ENCODE measurements at places on chromosomes 13 and 19.
A peak's percentile ranks its signal among the peaks of the same experiment; 100 is the strongest.

DNA sequence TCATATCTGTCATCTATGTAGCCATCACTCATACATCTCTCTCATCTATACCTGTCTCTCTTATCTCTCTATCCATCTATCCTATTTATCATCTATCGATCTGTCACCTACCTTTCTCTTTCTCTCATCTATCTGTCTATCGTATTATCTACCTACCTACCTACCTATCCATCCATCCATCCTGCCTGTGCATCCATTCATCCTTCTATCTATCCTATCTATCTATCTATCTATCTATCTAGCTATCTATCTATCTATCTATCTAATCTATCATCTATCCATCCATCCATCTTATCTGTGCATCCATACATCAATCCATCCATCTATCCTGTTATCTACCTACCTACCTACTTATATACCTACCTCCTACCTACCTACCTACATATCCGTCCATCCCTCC, 44.6 kb upstream of the CYP4F8 start:
- DNase-seq, result no peak

GRCh38 chr19:57473646-57474045, 3.7 kb downstream of the ZNF772 start:
- no peak for DNase-seq

- no peak for DNase-seq
Measured at GRCh38 chr13:105579821-105580710, 955.4 kb downstream of the EFNB2 start.

GRCh38 chr13:114279758-114280355, 1.5 kb upstream of the UPF3A start:
- no peak for DNase-seq

DNA sequence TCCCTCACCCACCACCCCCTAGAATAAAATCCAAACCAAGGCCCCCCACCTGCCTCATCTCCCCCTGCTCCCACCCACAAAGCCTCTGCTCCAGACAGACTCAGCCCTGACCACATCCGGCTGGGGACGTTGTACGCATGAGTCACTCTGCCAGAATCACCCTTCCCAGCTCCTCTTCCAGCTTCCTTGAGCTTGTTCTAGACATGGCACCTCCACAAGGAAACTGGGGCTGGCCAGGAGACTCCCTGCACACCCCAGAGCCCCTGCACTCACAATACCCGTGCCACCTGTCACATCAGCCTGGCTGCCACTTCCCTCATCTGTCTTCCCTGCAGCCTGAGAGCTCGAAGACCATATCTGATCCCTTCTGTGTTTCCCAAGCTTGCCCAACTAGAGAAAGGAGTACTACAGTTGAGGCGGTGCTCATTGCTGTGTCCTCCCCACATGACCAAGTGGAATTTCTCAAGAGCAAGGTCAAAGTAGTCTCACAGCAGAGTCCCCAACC, 9.7 kb downstream of the DEDD2 start:
- DNase-seq, result peak; percentile 47

- DNase-seq, result no peak
Measured at GRCh38 chr19:48859711-48860572, 8.5 kb downstream of the PLEKHA4 start.

GRCh38 chr19:38346837-38347236, 11.2 kb downstream of the CATSPERG start:
- DNase-seq, result no peak

DNA sequence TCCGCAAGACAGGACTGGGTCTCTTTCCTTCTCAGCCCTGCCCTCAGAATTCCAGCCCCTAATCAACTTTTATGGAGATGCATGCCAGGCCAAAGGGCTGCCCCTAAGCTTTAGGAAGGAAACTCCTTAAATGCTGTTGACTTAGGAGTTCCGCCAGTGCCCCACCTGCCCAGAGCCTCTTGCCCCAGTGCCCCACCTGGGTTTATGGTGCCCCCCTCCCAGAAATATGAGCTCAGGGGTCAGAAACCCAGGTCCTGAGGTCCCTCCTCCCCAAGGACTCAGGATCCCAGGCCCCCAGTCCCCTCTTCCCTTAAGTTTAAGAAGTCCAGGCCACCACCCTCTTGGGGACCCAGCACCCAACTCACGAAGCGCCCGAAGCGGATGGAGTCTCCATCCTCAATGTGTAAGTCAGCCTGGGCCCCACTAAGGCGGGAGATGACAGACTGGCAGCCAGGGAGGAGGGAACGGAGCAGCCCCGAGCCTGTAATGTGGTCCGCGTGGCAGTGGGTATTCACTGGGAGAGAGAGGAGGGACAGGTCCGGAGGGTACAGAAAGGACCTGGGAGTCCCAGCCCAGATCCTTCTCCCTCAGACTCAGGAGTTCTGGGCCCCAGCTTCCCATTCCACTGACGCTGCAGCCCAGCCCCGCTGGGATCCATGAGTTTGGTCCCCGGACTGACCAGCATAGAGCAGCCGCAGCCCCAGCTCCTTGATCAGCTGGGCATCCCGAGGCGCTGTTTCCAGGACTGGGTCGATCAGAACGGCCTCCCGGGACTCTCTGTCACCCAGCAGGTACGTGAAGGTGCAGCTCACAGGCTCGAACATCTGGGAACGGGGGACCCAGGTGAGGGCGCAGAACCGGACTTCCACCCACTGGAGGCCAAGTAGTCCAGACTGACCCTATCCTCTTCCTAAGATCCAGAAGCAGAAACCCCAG, 897 bp downstream of the ETHE1 start:
- peak; percentile 49 for DNase-seq

DNA sequence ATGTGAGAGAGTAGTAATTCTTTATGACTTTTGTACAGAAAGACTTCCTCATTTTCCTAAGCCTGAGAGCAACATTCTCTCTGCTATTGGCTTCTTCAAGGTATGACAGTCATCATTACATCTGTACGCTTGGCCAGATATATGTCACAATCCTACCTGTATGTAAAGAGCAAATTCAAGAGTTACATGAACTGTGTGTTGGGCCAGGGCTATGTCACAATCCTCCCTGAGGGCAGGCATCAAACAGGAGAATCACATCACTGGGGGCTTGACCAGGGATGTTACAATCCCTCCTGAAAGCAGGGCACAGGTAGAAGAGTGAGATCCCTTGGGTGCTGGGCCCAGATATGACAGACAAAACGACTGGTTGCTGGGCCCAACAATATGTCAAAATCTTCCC, 9.8 kb upstream of the ZNF724 start:
- DNase-seq, result no peak

DNA sequence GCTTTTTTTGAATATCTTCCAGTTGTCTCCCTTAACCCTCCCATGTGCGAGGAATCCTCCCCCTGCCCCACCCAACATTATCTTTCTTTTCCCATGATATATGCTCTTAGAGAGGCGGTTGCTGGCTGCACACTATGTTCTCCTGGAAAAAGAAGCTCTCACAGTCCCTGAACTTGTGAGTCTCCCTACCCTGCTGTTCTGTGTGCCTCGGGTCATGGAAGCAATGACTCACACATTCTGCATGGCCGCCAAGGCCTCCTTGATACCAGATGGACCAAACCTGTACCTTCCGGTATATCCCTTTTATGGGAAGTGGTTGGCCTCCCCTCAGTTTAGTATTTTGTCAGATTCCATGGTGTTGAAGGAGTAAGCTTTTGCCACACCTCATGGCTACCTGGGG, 705.4 kb downstream of the SLITRK6 start:
- no peak for DNase-seq

DNA sequence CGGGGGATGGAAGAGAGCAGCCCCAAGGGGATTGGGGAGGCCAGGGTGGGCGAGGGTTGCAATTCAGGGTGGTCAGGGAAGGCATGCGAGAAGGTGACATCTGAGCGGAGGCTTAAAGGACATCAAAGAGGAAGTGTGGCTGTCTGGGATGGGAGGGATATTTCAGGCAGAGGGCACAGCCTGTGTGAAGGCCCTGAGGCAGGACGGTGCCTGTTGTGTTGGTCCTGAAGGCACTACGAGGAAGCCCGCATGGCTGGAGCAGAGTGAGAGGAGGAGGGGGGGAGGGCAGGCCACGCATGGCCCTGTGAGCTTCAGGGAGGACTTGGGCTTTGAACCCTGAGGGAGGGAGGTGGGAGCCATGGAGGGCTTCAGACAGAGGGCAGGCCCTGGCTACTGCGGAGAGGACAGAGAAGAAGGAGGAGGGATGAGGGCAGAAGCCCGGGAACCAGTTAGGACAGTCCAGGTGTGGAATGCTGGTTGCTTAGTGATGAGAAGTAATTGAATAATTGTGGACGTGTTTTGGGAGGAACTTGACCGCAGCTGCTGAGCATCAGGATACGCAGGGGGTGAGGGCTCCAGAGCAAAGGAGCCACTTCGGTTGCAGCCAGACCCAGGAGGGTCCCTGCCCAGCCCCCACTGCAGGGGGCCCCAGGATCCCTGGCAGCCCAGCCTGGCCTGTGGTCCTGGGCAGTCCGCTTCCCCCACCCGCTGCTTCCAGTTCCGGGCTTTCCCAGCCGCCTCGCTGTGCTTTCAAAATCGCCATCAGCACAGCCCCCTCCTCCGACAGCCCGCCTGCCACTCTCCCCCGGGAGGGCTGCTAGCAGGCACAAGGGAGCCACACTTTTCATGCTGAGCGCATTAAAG, 6.2 kb downstream of the TLE6 start:
- DNase-seq, result peak; percentile 63

DNA sequence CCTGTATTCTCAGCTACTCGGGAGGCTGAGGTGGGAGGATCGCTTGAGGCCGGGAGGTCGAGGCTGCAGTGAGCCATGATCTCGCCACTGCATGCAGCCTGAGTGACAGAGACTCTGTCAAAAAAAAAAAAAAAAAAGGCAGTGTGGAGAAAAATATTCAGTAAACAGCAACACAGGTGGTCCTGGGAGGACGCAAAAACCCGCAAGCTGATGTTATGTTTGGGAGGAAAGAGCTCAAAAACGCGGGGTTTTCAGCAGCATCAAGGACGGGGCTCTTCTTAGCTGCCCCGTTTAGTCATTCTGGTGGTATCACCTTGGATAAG, 599 bp upstream of the ZNF784 start:
- no peak for DNase-seq

DNA sequence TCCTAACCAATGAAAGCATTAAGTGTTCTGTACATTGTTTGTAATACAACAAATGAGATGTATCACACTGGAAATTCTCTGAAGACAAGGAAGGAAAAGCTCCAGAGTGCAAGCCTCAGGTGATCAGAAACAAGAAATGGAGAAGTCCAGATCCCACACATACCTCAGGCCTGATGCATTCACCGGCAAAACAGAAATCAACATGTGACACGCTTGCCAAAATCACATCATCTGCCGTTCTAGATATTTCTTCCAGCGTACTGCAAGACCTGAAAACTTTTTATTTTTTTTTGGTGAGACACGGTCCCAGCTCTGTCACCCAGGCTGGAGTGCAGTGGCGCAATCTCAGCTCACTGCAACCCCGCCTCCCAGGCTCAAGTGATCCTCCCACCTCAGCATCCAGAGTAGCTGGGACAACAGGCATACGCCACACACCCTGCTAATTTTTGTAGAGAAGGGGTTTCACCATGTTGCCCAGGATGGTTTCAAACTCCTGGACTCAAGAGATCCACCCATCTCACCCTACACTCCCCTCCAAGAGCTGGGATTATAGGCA, 48.6 kb downstream of the FOXO1 start:
- DNase-seq, result no peak

- no peak for DNase-seq
Measured at GRCh38 chr13:98538876-98539275, 38.0 kb downstream of the STK24 start.

DNA sequence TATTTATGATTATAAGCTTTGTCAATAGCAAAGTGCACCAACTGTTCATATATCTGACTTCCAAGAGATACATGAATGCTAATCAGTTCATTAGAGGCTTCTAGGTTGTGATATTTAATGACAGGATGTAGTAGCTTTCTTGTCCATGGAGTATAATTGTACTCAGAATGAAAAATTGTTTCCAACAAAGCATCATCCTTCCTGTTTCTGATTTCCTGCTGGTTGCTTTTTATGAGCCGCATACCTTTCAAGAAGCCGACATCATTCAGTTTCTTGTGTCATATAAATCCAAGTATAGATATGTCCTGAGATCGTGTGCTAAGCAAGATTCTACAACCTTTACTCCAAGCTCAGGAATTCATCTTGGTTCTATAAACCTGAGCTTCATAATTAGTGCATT, 326.6 kb downstream of the DIAPH3 start:
- DNase-seq, result no peak

GRCh38 chr19:48418317-48419064, 25.0 kb downstream of the GRIN2D start:
- no peak for DNase-seq

Data from SW480 (cell line).